ENCODE measurements at places on chromosomes 11 and 22. TPM values are rescaled to one million over a fixed set of nuclear protein-coding genes. Genes with fewer than 3 reads are reported as not detected.

GRCh38 chr11:73072935-73073481 is 69.1 kb downstream of the FCHSD2 start:
- peak; percentile 47 for DNase-seq

PHOX2A gene
- total RNA-seq, result 0.37 TPM

- DNase-seq, result no peak
These were observed 871 bp upstream of the TOLLIP start for GRCh38 chr11:1310318-1310687.

GRCh38 chr11:62269654-62270278 is at the start of gene SCGB2A2:
TSS of gene SCGB2A2 (plus strand) at chr11:62270158. CDS start at chr11:62270217, 59 bp downstream.
- DNase-seq, result no peak

- no peak for DNase-seq
These were observed 20.0 kb upstream of the ADA2 start for GRCh38 chr22:17239156-17239701.

DNA sequence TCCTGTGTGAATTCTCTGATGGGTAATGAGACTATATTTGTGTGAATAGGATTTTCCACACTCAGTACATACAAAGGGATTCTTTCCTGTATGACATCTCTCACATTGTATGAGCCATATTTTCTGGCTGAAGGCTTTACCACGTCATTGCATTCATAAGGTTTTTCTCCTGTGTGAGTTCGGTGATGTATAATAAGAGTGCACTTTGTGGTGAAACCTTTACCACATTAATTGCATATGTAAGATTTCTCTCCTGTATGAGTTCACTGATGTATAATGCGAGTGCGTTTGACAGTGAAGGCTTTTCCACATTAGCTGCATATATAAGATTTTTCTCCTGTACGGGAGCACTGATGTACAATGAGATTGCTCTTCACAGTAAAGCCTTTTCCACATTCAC is 455.4 kb upstream of the CNTN5 start:
- no peak for DNase-seq

DNA sequence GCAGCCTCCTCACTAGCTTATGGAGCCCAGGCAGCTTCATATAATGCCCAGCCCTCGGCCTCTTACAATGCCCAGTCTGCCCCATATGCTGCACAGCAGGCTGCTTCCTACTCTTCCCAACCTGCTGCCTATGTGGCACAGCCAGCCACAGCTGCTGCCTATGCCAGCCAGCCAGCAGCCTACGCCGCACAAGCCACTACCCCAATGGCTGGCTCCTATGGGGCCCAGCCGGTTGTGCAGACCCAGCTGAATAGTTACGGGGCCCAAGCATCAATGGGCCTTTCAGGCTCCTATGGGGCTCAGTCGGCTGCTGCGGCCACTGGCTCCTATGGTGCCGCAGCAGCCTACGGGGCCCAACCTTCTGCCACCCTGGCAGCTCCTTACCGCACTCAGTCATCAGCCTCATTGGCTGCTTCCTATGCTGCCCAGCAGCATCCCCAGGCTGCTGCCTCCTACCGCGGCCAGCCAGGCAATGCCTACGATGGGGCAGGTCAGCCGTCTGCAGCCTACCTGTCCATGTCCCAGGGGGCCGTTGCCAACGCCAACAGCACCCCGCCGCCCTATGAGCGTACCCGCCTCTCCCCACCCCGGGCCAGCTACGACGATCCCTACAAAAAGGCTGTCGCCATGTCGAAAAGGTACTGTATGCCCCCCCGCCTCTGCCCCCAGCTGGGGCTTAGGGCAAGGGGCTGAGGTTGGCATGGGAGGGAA is 8.8 kb downstream of the RBM14 start:
- DNase-seq, result no peak

DNA sequence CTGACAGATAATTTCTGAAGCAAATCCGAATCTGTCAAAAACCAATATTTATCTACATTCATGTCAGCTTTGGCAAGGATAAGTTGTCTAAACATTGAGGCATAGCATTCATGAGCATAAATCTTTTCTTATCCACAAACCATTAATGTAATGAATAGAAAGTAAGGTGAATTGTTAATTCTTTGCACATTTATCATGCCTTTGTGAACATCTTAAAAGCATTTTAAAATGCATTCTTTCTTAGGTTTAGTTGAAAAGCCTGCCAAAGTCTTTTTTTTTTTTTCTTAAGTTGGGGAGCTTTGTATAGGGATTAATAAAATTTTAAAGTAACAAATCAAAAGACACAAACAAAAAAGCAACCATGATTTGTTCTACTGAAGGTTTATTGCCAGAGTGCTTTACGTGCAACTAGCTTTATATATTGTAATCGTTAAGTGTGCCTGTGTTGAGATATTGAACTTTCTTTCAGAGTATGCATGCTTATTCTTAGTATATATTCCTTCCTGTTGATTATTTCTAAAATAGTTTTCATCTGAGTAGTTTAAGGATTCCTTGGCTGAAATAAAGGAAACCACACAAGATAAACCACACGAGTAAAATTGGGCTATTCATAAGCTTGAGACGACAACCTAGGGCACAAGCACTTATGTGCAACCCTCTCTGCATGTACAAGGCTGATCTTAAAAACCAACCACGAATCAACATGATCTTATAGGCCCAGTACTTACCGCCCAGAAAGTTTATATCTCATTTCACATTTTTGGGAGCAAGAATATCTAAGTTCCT is 1110.9 kb upstream of the CNTN5 start:
- DNase-seq, result no peak

- no peak for DNase-seq
These were observed 67.1 kb upstream of the HORMAD2 start for GRCh38 chr22:30013201-30013600.

DNA sequence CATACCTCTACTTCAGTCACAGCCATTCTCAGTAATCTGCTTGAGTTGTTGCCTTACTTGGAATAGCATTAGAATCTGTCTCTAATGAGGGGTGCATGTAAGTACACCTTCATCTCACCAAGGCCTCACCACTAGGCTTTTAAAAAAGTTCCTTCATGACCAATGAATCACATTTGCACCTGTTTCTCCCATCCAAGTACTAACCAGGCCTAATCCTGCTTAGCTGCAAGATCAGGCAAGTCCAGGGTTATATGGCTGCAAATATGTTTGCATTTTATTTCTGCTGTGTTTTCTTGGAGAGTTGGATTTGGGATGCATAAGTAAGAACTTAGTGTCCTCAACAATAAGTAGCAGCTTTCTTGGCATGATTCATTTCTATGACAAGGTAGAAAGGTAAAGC is 66.9 kb downstream of the BBOX1 start:
- no peak for DNase-seq

All from colonic mucosa (tissue), 4 donors.